Activated CD8-positive, alpha-beta memory T cell treated with anti-CD3 and anti-CD28 coated beads for 4 hours (primary cell): ENCODE measurements at places on chromosomes 7 and 10.

DNA sequence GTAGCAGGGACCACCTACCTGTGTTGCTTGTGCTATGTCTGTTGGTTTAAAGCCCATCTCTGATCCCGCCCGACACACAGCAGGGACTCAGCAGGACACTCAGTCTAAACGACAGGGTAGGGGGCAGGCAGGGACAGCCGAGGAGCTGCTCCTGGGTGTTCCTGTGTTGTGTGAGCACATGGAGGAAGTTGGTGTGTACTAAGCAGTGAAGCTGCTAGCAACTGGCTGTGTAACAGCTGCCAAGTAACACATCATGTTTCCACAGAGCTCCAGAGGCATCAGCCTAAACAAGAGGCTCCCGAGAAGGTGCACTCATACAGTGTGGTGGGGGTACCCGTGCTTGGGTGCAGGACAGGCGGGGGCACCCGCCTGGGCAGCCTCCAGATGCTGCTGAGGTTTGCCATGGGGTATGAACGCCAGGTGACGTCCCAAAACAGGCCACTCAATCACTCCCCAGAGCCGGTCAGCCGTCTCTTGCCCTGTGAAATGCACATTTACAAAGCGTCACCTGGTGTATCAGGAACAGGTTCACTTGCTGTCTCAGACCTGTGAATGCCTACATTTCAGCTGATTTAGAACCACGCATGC lies 59.6 kb downstream of the PTPRN2 start:
- DNase-seq = no peak

DNA sequence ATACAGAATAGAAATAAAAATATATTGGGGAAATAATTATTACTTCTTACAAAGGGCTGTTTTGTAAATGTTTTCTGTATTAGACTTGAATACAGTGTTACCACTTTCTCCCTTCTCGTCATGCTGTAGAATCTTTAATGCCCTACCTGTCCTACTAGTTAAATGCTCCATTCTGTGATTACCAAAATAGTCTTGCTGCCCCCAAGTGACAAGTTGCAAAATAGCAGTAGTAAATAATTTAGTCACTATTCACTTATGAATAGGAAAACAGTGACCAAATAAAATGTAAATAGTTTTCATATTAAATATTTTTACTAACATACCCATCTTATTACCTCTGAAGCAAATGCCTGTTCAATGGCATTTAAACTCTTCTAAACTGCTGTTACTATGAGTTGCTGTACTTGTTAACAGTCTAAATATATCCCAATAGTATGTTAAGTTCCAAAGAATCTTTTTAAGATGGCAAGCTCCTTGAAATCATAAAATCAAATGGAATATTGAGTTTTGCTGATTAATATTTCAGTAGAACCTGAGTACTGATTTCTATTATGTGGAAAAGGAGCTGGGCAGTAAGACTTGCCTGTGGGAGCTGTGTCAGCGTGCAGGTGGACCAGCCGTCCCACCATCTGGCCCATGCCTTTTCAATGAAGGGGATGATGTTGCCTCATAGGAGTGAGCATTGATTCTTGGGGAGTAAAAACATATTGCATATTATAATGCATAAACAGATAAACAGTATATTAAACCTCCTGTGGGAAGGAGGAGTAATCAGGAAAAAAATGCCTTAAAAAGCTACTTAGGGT lies 18.1 kb upstream of the OIT3 start:
- no peak for DNase-seq

- DNase-seq = no peak
Observed at GRCh38 chr7:112293416-112293815, 86.9 kb downstream of the ZNF277 start.

- no peak for DNase-seq
Observed at GRCh38 chr7:19715499-19715898, 6.7 kb upstream of the POLR1F start.

- DNase-seq = no peak
Observed at GRCh38 chr7:116574025-116574822, 49.4 kb downstream of the CAV1 start.
